ENCODE measurements at places on chromosomes 3 and 15. TPM values are rescaled to one million over a fixed set of nuclear protein-coding genes. Genes with fewer than 3 reads are reported as not detected.

CELF6 gene
- 1.3 TPM for total RNA-seq

TRAK1 gene
- 36.9 TPM for total RNA-seq

GOLGA8A gene
- 47.7 TPM for total RNA-seq

CCR2 gene
- total RNA-seq: 5.4 TPM

GOLGA6B gene
- total RNA-seq: not detected

SI gene
- total RNA-seq: not detected

ATP2C1 gene
- total RNA-seq: 53.2 TPM

TRMT10C gene
- total RNA-seq: 17.3 TPM

MST1R gene
- total RNA-seq: 12.6 TPM

CCR3 gene
- not detected for total RNA-seq

SPINT1 gene
- total RNA-seq: 9.5 TPM

- DNase-seq: no peak
Observed at GRCh38 chr3:186930143-186930640, at the start of gene ST6GAL1. TSS of gene ST6GAL1 (plus strand) at chr3:186930526. CDS start at chr3:187042704, 112,178 bp downstream.

DNA sequence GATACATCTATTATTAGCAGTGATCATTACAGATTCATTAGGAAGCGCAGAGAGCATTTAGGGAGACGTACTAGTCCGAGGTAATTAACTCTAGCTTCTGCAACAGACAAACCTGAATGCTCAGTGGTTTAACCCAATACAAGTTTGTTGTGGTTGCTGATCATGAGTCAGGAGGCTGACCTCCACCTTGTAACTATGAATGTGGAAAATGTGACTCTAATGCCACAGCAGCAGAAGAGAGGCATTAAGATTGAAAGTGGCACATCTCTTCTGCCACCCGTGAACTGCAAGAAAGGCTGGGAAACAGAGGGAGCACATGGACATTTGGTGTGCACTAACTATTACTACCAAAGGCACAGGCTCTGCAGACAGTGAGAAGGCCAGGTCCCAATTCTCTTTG, 71.2 kb upstream of the C3orf80 start:
- no peak for DNase-seq

- DNase-seq: no peak
Observed at GRCh38 chr3:156761713-156762451, 64.3 kb upstream of the LEKR1 start.

- DNase-seq: no peak
Observed at GRCh38 chr15:92652576-92652966, 3.0 kb downstream of the FAM174B start.

GRCh38 chr3:4575381-4575780, 82.2 kb downstream of the ITPR1 start:
- DNase-seq: no peak

- no peak for DNase-seq
Observed at GRCh38 chr3:115704661-115705338, 81.5 kb downstream of the GAP43 start.

GRCh38 chr3:55658270-55658669, 171.2 kb upstream of the WNT5A start:
- DNase-seq: no peak

DNA sequence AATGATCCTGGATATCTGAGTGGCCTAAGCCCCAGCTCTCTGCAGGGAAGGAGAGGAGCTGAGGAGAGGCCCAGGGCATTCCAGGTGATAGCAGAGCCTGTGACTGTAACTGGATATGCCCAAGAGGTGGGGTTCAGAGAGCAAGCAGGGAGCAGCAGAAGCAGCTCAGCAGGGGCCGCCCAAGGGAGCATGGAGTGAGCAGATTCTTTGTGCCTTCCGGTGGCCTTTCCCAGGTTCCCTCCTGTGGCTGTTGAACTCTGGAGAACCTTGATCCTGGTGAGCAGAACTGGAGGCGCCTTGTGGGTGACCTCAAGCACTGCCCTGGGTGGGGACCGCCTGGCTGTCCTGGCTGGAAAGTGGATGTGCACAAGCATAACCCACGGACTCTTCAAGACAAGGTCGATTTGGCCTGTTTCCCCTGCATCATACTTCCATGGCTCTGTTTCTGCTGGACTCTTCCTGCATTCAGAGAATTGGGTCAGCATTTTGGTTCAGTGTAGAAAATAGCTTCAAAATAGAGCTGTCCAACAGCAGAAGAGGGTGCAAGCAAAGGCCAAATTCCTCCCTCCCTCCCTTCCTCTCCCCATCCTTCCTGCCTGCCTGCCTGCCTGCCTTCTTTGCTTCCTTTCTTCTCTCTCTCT, 76.1 kb downstream of the ARNT2 start:
- DNase-seq: no peak

DNA sequence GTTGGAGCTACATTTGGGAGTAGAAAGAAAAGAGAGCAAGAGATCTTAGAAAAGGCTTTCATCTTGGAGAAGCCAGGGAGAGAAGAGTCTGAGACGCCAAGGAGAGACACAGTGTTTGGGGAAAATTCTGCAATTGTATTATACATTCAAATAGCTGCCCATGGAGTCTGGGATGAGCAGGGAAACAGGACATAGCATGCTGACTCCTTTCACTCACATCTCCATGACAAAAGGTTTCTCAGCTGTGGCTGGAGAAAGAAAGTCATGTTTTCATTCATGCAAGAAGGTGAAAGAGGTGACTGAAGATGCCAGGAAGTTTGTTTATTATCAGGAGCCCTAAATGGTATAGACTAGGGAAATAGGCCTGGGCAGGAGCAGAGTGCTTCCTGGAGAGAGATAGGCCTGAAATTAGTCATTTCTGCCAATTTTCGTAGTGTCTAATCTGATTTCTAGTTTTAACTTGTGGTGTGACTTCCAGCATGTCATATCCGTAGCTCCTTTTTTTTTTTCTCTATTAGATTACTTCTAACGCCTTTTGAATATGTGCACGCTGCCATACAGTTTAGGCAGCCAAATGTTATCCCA, 34.1 kb downstream of the ACP3 start:
- no peak for DNase-seq

DNA sequence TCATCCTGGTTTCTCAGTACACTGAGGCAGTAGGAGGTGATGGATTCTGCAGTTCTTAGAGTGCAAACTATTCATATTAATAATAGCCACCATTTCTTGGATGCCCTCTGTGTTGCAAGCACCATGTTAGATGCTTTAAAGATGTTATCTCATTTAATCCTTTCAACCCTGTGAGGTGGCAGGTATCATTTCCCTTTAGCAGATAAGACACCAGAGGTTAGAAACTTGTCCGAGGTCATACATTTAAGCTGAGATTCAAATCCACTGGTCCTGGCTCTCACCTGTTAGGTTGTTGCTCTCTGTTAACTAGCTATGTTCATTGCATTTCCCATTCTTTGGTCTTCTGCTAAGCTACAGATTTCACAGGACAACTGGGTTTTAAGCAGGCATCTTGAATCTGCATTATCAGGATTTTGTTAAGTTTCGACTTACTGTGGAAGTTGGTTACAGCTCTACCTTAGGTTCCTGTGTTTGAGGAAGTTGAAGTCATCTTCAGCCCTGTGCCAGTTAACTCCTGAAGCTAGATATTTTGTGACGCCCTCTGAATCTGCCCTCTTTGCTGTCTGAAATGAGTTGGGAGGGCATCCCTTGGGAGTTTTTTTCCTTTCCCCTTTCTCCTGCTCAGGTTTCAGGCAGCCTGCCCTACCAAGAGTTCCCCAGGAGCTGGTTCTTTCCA, 6.4 kb downstream of the PDE8A start:
- no peak for DNase-seq

- DNase-seq: no peak
Observed at GRCh38 chr3:151612115-151612514, 121.6 kb upstream of the AADACL2 start.

- no peak for DNase-seq
Observed at GRCh38 chr3:174417573-174417972, 441.6 kb upstream of the NAALADL2 start.

GRCh38 chr3:55818485-55818884, 331.4 kb upstream of the WNT5A start:
- DNase-seq: no peak

GRCh38 chr3:159340877-159341500, 539.1 kb downstream of the MFSD1 start:
- DNase-seq: no peak

DNA sequence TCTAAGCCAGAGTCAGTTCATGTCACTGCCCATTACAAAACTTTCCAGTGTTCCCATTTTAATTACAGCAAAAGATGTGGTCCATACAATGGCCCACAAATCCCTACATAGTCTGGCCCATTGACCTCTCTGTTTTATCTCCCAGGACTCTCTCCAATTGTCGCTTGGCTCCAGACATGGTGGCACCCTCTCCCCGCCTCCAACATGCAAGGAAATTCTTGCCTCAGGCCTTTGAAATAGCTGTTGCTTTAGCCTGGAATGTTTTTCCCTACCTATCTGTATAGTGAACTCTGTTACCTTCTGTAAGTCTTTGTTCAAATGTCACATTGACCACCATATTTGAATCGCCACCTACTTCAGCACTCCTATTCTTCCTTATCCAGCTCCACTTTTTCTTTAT, 377.3 kb upstream of the MCTP2 start:
- no peak for DNase-seq

DNA sequence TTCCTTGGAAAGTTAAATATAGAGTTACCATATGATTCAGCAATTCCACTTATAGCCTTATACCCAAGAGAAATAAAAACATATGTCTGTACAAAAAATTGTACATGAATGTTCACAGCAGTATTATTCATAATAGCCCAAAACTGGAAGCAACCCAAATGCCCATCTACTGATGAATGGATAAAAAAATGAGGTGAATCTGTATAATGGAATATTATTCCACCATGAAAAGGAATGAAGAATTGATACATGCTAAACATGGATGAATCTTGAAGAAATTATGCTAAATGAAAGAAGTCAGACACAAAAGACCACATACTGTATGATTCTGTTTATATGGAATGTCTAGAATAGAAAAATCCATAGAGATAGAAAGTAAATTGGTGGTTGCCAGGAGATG, 61.4 kb downstream of the TTC23 start:
- no peak for DNase-seq

DNA sequence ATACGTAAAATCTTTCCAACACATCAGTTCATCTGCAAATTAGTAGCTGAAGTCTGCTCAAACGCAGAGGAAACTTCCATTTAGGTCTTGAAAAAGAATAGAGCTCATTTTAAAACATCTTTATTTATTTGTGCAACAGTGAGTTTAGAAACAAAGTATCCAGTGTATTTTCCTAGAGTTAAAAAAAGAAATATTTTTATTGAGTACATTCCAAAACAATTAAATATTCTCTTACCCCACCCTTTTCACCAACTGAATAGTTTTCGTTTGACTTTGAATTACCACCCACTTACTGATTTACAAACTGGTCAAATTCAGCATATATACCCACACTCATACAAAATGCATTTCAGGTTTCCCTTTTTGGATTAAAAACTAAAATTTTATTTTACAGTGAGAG, 104.7 kb downstream of the ZBTB20 start:
- DNase-seq: no peak

GRCh38 chr3:197458179-197458707, 97.5 kb downstream of the BDH1 start:
- DNase-seq: no peak

Measured in omental fat pad (tissue), 4 donors.